ENCODE measurements at places on chromosomes 12 and 14.

DNA sequence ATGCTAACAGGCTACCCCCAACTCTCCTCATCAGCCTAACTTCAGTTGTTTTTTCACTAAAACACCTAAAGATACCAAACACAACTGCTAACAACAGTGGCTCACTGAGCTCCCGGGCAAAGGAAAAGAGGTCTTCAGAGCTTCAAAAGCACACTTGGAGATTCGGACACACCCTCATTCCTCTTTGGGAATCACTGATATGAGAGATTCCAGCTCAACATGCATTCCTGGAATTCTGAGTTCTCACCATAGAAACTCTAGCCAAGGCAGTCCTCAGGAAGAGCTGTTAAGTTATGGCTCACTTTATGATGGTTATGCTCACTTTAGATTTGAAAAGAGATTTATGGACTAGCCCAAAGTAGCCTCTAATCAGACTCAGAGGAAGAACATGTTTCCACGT lies 40.1 kb downstream of the STXBP6 start:
- no peak for DNase-seq

DNA sequence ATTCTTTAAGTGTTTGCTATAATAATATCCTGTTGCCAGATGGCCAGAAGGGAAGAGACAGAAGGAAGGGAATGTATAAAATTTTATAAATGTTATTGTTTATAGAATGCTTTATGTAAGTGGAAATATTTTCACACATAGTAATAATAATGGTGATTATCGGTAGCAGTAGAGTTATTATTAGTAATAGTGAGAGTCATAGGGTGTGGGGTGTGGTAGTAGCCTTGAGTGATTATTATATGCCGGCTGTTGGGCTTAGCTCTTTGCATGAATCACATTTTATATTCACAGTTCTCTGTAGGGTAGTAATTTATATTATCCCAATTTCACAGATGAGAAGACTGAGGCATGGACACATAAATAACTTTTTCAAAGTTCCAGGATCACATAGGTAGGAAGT lies 391.4 kb downstream of the C12orf75 start:
- no peak for DNase-seq

DNA sequence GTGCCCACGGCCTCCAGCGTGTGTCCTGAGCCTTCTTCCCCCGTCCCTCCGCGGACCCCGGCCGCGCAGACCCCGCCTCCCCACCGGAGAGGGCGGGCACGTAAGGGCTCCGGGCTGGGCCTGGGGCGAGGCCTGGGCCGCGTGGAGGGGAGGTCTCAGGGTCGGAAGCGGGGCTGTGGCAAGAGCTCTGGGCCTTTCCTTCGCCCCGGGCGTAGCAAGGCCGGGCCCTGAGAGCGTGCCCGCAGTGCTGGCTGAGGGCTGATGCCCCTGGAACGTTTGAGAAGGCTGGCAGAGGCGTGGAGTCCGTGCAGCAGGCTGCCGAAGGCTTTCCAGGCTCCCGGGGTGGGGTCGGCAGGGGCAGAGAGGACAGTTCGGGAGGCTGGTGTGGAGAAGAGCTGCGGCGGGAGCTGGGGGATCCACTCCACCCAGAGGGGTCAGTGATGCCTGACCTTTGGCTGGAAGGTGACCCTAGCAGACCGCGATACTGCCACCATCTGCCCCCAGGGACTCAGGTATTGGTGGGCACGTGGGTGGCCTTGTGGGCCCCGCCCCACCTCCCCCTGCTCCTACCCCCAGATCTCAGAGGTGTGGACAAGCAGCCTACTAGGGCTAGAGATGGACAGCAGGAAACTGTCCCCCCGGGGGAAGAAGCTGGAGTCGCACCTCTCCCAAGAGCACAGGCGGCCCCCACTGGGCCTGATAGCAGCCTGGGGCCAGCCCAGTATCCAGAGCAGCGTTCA lies 558 bp downstream of the TEX22 start:
- DNase-seq: no peak

GRCh38 chr12:100545092-100545491 lies 28.4 kb upstream of the GAS2L3 start:
- no peak for DNase-seq

- no peak for DNase-seq
Observed at GRCh38 chr12:108515916-108516315, 839 bp downstream of the FICD start.

DNA sequence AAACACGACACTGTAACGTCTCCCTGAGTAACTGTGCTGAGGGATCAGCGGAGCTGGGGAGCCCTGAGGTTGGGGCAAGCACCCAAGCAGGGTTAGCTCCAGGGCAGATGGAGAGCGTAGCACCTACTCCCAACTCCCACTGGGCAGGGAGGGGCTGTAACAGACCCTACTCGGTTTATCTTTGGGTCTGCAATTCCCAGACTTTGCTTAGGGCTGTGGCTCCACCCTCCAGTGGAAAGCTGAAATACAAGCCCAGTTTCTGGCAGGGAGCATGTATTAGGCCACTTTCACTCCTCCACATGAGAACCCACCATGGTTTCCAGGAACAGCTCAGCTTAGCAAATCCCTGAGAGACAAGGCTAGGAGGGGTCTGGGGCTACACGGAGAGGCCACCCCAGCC lies 17.3 kb upstream of the TC2N start:
- no peak for DNase-seq

DNA sequence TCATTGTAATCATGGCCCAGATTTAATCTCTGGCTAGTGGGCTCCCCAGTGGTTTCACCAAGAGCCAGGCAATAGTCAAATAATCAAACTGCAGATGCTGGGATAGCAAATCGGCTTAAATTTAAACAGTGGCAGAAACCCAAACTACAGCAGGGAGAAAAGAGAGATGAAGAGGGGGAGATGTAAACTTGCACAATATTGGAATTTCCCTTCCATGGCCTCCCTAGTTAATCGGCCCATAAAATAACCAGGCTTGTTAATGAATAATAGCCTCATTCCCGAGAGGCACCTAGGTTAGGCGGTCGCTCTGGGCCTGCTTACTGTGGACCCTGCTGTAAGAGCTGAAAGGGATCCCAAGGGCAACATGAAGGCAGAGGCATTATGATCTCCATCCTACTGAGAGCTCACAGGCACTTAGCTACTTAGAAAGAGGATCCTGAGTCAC lies 116.2 kb downstream of the NUAK1 start:
- no peak for DNase-seq

- DNase-seq: no peak
Observed at GRCh38 chr14:89617481-89618329, 200.7 kb upstream of the FOXN3 start.

DNA sequence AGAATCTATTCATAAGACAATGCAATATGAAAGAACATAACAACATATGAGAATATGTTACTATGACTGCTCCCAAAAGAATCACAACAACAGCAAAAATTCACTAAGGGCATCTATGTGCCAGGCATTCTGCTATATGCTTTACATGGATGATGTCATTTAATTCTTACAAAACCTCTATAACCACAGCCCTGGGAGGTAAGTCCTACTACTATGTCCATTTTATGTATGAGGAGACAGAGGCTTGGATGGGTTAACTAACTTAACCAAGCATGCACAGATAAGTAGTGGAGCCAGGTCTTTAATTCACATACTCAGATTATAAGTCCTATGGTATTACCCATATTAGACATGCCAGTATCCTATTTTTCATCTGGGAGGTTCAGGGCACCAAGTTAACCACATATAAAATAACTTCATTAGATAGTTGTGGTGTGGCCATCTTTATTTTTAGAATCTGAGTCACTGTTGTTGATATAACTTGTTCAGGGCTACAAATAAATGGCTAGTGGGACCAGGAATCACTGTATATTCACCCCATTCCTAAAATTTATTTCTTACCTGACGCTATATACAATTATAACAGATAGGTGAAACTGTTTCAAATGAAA lies 33.2 kb upstream of the RAD51AP1 start:
- no peak for DNase-seq

DNA sequence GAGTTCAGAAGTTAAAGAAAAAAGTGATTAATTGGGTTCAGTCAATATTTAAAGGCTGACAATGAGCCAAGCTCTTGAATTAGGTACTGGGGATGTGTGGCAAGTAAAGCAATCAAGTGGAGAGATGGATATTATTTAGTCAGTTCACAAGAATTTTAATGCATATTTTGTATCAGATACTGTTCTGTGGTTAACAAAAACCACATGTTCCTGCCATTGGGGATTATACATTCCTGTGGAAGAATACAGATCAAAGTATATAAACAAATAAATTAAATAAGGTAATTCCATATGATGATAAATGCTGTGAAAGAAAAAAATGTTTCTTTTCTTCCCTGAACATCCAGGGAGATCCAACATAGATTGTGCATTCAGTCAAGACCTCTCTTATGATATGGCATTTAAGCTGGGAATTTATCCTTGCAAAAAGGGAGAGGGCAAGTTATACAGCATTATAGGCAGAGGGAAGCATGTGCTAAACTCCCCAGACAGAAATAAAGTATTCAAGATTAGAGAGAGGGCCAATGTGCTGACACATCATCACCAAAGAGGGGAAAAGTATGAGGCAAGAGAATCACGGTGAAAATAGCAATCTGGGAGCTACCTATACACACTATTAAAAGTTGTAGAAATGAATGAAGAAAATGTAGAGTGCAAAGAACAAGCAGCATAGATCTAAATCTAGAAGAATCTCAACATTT lies 17.6 kb upstream of the A2M start:
- DNase-seq: no peak

GRCh38 chr12:131129839-131130238 lies 176.1 kb downstream of the ADGRD1 start:
- no peak for DNase-seq

DNA sequence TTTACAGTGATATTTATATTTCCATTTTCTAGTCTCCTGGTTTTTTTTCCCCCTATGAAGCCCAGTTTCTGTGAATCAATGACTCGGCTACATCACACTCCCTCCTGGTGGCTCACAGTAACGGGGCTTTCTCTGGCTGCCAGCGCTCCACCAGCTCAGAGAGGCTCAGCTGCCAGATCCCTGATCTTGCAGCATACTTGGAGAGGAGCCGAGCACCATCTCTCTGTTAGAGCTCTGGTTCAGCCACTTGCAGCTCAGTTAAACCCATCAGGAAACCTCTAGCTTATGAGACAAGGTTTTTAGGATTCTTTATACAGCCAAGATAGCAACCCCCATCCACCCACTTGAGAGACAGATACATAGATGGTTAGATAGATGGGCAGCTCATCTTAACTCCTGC lies 74.6 kb downstream of the CIT start:
- no peak for DNase-seq

- DNase-seq: no peak
Observed at GRCh38 chr14:77593501-77593961, 22.9 kb downstream of the SPTLC2 start.

DNA sequence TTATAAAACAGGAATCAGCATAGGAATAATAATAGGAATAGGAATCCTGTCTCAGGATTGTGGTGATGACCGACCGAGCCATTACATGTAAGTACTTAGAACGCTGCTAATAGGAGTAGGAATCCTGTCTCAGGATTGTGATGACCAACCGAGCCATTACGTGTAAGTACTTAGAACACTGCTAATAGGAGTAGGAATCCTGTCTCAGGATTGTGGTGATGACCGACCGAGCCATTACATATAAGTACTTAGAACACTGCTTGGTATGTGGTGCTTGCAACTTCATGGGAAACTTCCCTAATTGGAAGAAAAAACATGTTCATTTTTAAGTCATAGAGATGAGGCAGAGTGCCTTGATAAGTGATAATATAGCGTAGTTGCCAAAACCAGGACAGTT lies 30.0 kb downstream of the ELK3 start:
- DNase-seq: no peak

GRCh38 chr14:31080056-31080455 lies 53.9 kb upstream of the STRN3 start:
- DNase-seq: no peak

GRCh38 chr12:84696908-84697540 lies 215.6 kb downstream of the SLC6A15 start:
- no peak for DNase-seq

DNA sequence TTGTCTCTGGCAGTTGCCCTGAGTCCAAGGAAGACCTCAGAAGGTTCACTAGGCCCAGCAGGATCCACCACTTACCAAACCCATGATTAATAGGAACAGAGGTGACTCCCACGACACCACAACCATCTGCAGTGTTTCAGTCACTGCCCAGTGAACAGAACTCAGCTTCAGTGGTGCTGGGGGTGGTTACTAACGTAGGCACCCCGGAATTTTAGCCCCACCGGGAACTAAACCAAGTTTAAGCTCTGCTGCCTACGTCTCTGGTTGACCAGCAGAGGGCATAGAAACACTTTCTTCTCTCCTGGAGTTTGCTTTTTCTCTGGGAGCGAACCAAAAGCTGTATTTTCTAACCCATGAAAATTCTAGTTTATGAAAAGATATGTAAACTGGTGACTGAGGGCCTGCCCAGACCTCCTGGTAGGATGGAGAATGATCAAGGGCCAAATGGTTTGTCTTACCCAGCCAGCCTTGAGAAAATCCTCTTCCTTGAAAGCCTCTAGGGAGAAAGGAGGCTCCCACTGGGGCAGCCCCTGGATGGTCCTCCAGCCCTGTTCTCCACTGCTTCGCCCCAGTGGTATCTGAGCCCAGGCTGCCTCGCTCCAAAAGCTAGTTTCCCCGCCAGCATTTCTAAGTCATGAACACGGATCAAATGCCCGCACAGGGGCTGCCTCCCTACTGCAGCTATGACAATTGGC lies 379.8 kb downstream of the DPF3 start:
- no peak for DNase-seq

GRCh38 chr12:28857369-28857768 lies 291.7 kb upstream of the FAR2 start:
- no peak for DNase-seq

GRCh38 chr12:91053951-91054715 lies 3.7 kb downstream of the KERA start:
- DNase-seq: no peak

DNA sequence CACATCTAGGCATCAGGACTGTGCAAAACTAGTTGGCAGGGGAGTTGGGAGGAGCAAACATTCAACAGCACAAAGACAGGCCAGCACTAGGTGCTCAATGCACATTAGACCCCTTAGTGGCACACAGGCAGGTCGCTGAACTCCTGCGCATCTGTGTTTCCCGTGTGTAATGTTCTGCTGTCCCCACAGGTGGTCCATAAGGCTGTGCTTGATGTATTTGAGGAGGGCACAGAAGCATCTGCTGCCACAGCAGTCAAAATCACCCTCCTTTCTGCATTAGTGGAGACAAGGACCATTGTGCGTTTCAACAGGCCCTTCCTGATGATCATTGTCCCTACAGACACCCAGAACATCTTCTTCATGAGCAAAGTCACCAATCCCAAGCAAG lies 11.2 kb downstream of the SERPINA3 start:
- no peak for DNase-seq

- no peak for DNase-seq
Observed at GRCh38 chr12:29831173-29831572, 47.4 kb upstream of the TMTC1 start.

- DNase-seq: no peak
Observed at GRCh38 chr14:89284333-89285058, 132.5 kb downstream of the FOXN3 start.

- DNase-seq: no peak
Observed at GRCh38 chr12:94049718-94050117, 98.7 kb upstream of the PLXNC1 start.
